ENCODE measurements at places on chromosomes 2 and 18. TPM values are rescaled to one million over a fixed set of nuclear protein-coding genes. Genes with fewer than 3 reads are reported as not detected.

DNA sequence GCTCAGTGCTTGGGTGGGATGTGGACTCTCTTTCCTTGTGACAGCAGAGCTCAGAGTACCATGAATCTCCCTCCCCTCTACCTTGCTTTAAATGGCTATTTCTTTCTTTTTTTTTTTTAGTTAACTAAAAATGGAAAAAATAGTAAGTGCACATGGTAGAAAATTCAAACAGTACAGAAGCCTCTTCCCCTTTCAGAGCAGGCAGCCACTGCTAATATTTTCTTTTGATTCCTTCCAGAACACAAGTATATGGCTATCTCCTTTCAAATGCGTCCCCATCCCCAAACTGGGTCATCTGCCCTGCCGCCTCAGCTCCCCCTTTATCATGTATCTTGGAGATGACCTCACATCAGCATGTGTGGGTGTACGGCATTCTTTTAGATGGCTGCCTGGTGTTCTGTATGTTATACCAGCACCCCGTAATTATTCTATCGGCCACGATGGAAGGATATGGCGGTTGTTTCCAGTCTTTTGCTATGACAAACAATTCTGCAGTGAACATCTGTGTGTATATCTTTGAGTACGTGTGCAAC is 70.5 kb upstream of the DLX2 start:
- no peak for DNase-seq
- peaks cover 37% of the 10 kb centered on the region for H3K27me3 ChIP-seq
- peaks cover 1% of the 10 kb centered on the region for H3K4me1 ChIP-seq

- no peaks in the 10 kb centered on the region for H3K36me3 ChIP-seq
- no peak overlapping the region for H3K4me3 ChIP-seq
- no peak for DNase-seq
- H3K27me3 ChIP-seq: peaks cover 42% of the 10 kb centered on the region
- H3K27ac ChIP-seq: no peak overlapping the region
Observed at GRCh38 chr2:111019381-111019780, 101.3 kb upstream of the BCL2L11 start.

DNA sequence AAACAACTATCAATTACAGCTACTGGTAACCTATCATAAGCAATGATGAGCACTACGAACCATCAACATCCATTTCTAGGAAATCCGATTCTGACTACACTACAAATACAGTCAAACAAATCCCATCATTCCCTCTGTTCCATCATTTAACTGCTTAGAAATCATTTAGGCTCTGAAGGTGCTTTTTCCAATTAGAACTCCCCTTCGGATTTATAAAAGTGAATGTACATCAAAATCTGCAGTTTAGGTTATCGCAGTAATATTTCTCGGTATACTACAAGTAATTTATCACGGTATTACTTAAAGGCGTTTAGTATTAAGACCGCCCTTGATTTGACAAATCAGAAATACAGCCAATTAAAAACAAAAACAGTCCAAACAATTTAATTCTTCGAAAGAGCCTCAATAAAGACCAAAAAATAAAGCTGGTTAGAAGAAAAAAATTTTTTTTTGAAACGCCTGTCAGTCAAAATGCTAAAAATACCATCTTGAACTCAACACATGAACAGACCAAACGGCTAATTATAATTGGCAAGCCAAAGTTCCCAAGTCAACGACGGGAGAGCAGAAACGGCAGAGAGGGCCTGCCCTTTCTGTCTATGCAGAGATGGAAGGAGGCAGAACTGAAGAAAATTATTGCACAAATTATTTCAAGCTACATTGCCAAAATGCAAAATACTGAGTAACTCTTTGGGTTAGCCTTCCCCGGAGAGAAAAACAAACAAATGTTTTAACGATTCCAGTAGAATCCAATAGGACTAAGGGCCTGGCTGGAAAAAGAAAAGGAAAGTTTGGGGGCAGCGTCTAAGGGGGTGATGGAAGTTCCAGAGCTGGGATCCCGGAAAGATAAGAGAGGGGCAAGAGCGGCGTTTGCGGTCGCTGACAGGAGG is 1.2 kb downstream of the VPS54 start:
- no peak for DNase-seq
- peak overlapping the region; percentile 91 for H3K27ac ChIP-seq
- H3K4me1 ChIP-seq: peaks cover 37% of the 10 kb centered on the region
- H3K4me3 ChIP-seq: peak overlapping the region; percentile 96
- no peaks in the 10 kb centered on the region for H3K27me3 ChIP-seq
- peaks cover 15% of the 10 kb centered on the region for H3K36me3 ChIP-seq

DNA sequence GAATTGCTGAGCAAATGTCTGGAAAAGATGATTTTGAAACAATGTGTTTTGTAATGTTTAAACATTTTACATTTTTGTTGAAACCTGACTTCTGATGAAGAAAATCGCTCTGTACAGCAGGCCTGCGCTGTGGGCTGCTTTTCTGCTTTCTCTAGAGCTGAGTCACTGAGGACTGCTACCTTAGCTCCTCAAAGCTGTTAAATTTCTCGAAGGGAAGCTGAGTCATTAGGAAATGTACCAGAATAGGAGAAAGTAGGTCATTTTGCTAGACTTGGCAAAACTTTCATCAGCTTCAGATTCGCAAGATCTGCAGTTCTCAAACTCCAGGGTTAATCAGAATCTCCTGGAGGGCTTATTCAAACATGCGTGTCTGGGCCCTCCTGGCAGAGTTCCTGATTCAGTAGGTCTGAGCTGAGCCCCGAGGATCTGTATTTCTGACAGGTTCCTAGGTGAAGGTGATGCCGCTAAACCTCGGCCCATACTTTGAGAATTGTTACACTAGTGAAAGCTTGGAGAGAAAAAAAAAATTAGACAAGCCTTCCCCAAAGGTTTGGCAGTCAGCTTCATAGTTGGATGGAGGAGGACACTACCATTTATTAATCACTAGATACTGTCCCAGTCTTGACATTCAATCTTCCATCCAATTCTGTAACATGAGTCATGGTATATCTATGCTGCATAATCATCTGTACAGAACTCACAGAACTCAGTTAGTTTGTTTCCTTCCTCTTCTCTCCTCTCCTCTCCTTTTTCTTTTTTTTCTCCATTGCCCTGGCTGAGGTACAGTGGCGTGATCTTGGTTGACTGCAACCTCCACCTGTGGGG is 297.6 kb downstream of the PARD3B start:
- no peaks in the 10 kb centered on the region for H3K36me3 ChIP-seq
- peaks cover 4% of the 10 kb centered on the region for H3K4me1 ChIP-seq
- peaks cover 2% of the 10 kb centered on the region for H3K27me3 ChIP-seq
- no peak overlapping the region for H3K4me3 ChIP-seq

DNA sequence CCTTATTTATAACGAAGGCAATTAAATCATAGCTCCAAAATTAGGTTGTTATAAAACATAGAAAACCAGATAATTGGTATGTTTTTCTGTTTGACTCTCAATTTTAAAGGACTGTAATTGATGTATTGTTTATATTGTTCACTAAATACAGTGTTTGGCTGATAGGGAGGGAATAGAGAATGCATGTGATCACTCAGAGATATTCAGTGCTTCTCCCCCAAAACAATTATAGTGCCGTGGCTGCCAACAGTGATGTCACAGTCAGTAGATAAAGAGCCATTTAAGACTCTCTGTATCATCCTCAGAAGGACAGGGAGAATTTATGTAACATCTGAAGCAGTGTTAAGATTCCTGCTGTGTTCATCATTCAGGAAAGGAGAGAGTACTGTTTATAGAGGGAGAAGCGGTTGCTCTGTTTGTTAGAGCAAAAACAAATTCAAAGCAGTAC is 69.6 kb downstream of the PHLPP1 start:
- DNase-seq: no peak
- no peaks in the 10 kb centered on the region for H3K27me3 ChIP-seq
- H3K4me1 ChIP-seq: peaks cover 47% of the 10 kb centered on the region

- H3K36me3 ChIP-seq: no peaks in the 10 kb centered on the region
- no peaks in the 10 kb centered on the region for H3K27me3 ChIP-seq
- H3K4me1 ChIP-seq: peaks cover 24% of the 10 kb centered on the region
- DNase-seq: no peak
- H3K4me3 ChIP-seq: no peak overlapping the region
Observed at GRCh38 chr2:229927817-229928321, 5.6 kb downstream of the FBXO36 start.

- H3K27ac ChIP-seq: no peak overlapping the region
- no peak overlapping the region for H3K4me3 ChIP-seq
- no peaks in the 10 kb centered on the region for H3K4me1 ChIP-seq
- peaks cover 28% of the 10 kb centered on the region for H3K27me3 ChIP-seq
Observed at GRCh38 chr2:29480426-29480825, 365.2 kb downstream of the CLIP4 start.

- peaks cover 19% of the 10 kb centered on the region for H3K27me3 ChIP-seq
- DNase-seq: no peak
- no peak overlapping the region for H3K4me3 ChIP-seq
- H3K36me3 ChIP-seq: no peaks in the 10 kb centered on the region
- no peak overlapping the region for H3K27ac ChIP-seq
Observed at GRCh38 chr2:101124643-101125366, 26.4 kb downstream of the TBC1D8 start.

DNA sequence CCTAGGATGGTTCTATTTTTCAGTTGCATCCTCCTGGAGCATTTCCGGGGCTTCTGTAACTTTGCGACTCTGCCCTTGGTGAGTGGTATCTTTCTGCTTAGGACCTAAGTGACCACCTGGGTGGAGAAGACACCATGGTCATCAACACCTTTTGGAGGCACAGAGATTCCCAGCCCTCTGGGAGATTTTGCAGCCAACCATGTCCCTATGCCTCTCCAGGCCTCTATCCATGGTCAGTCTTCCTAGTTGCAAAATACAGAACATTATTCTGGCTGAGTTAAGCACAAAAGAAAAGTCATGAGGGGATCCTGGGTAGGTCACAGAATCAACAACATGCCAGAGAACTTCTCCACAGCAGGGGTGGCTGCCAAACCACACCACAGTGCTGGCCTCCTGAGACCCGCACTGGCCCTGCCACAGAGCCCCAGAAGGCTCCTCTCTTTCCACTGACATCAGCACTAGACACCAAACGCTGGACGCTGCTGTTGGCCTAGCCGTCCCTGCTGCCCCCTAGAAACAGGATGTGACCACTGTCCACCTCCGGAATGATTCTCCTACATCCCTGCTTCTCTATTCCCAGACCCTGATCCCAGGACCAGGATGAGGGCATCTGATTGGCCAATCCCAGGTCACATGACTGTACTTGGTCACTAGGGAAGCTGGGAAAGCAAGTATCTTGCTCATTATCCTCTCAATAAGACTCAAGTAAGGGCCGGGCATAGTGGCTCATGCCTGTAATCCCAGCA is 47.7 kb downstream of the SMAD7 start:
- DNase-seq: no peak
- H3K4me3 ChIP-seq: no peak overlapping the region
- H3K4me1 ChIP-seq: peaks cover 9% of the 10 kb centered on the region
- peaks cover 4% of the 10 kb centered on the region for H3K27me3 ChIP-seq
- H3K27ac ChIP-seq: no peak overlapping the region

GRCh38 chr2:28665041-28665704 is 86.5 kb upstream of the PPP1CB start:
- no peaks in the 10 kb centered on the region for H3K4me1 ChIP-seq
- H3K4me3 ChIP-seq: no peak overlapping the region
- no peak for DNase-seq
- no peaks in the 10 kb centered on the region for H3K27me3 ChIP-seq
- H3K36me3 ChIP-seq: no peaks in the 10 kb centered on the region
- no peak overlapping the region for H3K27ac ChIP-seq

DNA sequence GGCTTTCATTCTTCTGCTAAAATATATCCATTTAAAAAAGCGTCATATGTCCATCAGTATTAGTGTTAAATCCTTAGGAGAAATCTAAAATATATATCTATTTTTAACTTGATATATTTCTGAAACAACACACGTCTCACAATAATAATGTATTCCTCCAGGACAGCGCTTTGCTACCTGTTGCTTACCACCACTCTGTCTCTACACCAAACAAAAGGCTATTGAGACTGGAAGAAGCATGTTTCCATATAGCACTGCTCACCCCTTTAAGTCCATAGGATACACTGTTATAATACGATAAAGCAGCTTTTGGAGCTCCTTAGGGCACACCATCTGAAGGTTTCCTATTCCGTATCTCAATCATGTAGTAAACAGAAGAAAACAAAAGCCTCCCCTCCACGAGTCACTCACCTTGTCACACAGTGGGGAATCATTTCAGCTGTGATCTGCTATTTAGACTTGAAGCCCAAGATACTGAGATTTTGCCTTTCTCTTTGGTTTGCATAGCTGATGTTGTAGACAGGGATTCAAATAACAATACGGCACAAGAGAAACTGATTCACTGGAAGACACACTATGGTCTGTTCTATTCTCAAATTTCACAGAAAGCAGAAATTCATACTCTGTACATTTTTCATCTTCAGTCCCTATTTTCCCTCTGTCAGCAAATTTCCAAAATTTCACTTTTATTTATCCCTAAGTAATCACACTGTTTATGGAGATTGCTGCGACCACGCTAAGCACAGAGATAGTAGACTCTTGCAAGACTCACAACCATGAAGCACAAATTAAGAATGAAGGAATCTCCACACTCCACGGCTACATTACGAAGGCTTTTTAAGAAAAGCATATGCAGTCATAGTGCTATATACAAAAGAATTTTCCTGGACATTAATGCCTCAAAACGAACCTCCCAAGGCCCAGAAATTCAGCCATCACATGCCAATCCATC is 187.1 kb downstream of the TCF4 start:
- no peaks in the 10 kb centered on the region for H3K36me3 ChIP-seq
- H3K27ac ChIP-seq: no peak overlapping the region

DNA sequence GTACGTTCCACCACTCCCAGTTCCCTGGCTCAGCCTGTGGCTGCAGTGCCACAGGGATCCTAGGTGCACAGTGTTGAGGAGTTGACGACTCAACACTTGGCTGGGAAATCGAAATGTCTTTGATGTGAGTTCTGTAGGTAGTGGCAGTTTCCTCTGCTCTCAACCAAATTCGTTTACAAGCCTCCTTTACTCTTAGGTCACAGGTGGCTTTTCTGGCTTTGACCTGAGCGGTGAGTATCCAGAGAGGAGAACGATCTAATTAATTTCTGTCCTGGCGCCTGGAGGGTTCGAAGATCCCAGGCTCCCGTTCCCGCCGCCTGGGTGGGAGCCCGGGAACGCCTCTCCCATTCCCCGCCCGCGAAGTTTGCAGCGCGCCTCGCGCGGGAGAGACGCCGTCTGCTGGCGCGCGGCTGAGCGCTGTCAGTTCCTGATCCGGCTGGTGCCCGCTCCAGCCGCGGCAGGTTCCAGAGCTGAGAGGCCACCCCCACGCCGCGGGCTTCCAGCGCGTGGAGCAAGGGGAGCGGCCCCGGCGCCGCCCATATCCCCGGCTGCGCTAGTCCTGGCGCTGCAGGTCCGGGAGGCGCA is at the start of gene LAMA3:
Gene LAMA3 (plus strand): TSS at position 423 of the 585 bp plus-strand sequence. CDS start 231 bp downstream, outside the sequence.
- peaks cover 65% of the 10 kb centered on the region for H3K27me3 ChIP-seq
- no peak within 1 kb of the TSS for H3K27ac ChIP-seq
- H3K4me1 ChIP-seq: peaks cover 10% of the 10 kb centered on the region
- H3K4me3 ChIP-seq: peak within 1 kb of the TSS; percentile 53

The FTCDNL1 gene
- 1.8 TPM for total RNA-seq

The G6PC2 gene
- not detected for total RNA-seq

The EVX2 gene
- total RNA-seq: not detected

The OTOF gene
- 35.1 TPM for total RNA-seq

The ABHD1 gene
- total RNA-seq: 0.21 TPM

The CD207 gene
- total RNA-seq: not detected

The CFC1 gene
- total RNA-seq: not detected

The TFPI gene
- not detected for total RNA-seq

The MYO7B gene
- 0.26 TPM for total RNA-seq

The SRD5A2 gene
- total RNA-seq: not detected

The CTAGE1 gene
- not detected for total RNA-seq

The ABI2 gene
- 39.4 TPM for total RNA-seq

The TMX3 gene
- 50.3 TPM for total RNA-seq

The MMADHC gene
- total RNA-seq: 111 TPM

The FHOD3 gene
- total RNA-seq: not detected

The ZSWIM2 gene
- total RNA-seq: not detected

Data from activated CD8-positive, alpha-beta memory T cell treated with anti-CD3 and anti-CD28 coated beads, Interleukin-2, amount 10 ng/mL, durations not matched to agents 7 days and 5 days (primary cell).